Astrocyte of the cerebellum (primary cell): ENCODE measurements at places on chromosomes 2 and 18.

GRCh38 chr18:29496152-29496680 is 1319.3 kb upstream of the CDH2 start:
- DNase-seq, result no peak

DNA sequence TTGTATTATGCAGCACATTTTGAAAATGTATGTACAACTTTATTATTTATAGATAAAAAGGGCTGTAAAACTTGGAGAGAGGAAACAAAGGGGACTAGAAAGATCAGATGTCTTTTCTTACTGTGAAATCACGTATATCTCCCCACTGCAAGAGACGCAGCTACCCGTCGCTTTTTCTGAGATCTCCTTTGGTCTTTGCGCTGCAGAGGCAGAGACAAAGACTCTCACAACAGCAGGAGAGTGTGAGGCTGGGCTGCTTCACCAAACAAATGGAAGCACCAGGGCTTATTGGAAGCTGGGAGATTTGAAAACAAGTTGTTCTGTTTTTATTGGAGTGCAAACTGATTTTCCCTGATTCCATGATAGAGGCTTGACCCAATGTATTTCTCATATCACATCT is 129.0 kb upstream of the PARD3B start:
- DNase-seq, result no peak

- no peak for DNase-seq
Observed at GRCh38 chr2:82501217-82501616, 1957.9 kb downstream of the SUCLG1 start.

DNA sequence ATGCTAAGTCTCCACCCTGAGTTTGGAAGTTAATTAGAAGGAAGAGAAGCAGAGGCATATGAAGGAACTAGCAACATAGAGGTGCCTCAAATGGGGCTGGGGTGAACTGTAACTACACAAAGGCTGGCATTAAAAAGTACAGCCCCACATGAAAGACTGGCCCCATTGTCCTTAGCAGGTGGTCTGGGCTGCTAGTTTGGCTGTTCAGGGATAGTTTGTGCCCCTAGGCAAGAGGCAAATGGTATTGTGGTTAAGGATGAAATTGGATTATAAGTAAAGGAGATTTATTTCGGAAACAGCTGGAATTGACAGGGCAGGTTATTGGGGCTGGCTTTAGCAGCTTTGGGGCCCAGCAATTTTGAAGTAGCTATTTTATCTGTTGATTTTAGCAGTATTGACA is 365.7 kb upstream of the TNP1 start:
- no peak for DNase-seq

DNA sequence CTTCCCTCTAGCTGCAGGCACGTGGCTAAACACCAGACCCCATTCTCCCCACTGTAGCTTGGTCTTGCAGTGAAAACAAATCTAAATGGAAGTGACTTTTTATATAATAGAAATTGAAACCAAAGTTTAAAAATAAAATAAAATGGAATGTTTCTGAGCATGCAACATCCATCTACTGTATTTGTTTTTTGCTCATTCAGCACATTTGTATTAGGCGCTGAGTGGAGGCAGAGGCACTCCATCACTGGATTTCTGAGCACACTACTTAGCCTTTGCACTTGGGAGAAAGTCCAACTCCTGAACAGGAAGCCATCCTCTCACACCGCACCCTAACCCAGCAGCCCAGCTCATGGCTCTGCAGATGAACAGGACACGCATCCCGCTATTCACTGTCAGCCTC is 37.8 kb upstream of the POU3F3 start:
- no peak for DNase-seq

- DNase-seq, result peak; percentile 58
Observed at GRCh38 chr2:68256093-68256450, 3.7 kb upstream of the PPP3R1 start.

DNA sequence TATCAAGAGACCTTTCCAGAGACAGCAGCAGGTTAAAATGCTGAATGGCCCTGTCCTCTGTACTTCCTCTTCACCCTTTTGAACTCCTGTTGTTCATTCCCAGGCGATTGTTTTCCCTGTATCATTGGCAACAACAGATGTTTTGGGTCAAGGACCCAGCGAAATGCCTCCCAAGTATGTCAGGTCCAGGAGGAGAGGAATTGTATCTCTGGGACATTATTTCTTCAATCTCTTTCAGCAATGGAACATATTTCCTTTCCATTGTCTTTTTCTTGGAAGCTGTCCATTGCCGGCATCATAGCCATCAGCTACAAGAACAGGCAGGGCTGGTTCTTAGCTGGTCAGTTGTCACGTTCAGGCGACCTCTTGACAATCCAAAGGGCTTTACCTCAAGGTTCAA is 76.2 kb downstream of the NRP2 start:
- DNase-seq, result no peak

DNA sequence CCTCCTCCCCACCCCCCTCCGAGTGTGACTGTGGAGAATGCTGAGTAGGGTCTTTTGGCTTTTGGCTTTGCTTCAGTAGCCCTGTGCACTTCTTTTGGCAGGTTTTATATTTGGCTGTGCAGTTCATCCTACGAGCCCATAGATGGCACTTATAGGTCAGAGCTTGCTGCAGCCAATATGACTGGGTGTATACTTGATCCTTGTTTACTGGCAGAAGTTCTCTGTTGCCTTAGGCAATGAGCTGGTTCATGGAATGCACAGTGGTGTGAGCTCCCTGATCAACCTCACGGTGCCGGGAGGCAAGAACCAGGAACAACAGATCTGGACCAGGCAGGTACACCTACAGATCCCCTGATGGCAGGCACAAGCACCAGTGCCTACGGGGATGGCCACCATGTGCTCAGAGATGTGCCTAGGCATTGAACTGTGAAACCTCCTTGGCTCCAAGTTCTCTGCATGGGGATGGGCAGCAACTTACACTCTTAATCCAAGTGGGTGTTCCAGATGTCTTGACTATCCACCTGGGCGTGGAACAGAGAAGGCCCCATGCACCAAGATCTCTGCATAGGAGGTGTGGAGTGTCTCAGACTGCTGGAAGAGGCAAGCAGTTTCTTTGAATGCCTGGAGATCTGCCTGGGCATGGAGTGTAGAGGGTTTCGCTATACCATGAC is 190.4 kb downstream of the KIAA1328 start:
- DNase-seq, result peak; percentile 6

DNA sequence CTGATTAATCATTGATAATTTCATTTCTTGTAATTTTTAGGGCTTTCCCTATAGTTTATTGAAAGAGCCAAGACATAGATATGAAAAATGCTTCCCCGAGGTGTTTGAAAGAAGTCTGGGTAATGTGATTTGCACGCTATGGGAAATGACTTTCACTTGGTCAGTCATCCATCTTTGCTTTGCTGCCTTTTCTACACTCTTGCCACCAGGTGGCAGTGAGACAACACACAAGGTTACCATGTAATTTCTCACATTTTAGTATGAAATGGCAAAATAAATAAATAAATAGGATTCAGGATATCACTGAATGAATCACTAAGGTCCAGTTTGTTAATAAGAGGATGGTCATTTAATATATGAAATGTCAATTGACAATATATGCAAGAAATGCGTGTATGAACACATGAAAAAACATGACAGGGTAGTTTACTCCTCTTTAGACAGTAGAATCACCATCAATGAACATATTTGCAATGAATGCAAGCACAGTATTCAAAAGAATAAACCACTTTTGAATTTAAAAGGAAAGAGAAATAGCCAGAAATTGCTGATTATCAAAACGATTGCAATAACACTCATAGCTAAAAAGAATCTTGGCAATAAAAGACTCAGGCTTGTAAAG is 52.2 kb upstream of the KCNH7 start:
- peak; percentile 64 for DNase-seq

DNA sequence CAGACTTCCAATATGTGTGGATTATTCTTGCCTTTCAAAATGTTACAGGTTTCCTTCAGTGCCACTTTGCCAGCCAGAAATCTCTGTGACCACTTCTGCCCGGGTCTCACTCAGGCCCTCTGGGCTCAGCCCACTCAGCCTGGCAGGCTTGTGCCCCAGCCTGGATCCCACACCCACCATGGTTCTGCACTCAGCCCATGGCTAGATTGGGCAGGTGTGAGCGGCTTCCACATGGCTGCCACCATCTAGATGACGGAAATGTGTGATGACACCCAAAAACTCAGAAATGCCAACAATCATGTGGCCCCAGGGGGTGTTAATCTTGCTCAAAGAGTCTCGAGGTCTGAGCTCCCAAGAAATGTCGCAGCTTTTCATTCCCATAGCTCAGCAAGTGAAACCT is 1097.5 kb upstream of the SLC39A10 start:
- DNase-seq, result no peak

- DNase-seq, result peak; percentile 35
Observed at GRCh38 chr2:199739413-199740110, 111.4 kb downstream of the FTCDNL1 start.

- DNase-seq, result no peak
Observed at GRCh38 chr18:47120428-47120827, 29.9 kb downstream of the HDHD2 start.

DNA sequence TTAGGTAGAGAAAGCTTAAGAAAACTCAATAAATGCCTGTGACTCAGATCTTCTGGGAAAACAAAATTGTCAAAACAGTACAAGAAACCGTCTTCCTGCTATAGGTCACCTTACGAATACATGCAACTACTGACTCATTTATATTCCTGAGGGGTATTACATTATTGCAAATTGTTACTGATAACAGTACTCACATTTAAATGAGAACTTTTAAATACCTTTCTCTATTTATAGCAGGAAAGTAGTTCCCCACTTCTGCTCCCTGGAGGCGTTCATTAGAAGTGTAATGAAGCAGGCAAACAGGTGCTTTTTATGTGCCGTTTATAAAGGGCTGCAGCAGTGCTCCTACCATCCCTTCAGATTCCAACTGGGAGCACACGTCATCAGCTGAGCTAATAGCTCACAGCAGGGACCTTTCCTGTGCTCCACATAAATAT is 65.1 kb upstream of the RPRM start:
- DNase-seq, result no peak

DNA sequence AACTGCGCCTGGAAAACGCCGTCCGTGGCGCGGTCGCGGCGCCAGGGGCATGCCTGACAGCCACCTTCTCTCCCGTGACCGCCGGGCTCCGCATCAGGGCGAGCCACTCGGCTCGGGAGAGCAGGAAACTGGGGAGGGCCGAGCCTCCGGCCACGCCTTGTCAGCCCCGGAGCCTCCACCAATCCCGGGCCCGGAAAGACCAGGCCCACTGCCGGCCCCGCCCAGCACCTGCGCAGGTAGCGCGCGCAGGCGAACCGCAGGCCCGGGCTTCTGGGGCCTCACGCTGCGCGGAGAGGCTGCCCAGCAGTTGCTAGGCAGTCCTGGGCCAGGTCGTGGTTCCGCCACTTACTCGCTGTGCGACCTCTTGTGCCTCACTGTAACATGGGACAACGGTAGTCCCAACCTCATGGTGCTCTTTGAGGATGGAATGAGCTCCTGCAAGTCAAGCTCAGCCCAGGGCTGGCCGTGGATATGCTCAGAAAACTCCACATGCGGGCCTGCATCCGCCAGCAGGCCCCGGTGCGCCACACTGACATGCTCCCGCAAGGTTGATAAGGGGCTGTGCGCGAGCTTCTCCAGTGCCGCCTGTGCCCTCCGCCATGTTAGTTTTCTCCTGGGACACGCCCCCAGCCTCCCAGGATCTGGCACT is 97.1 kb downstream of the INHBB start:
- DNase-seq, result no peak

- no peak for DNase-seq
Observed at GRCh38 chr2:216850665-216851322, 9.1 kb downstream of the TNP1 start.

DNA sequence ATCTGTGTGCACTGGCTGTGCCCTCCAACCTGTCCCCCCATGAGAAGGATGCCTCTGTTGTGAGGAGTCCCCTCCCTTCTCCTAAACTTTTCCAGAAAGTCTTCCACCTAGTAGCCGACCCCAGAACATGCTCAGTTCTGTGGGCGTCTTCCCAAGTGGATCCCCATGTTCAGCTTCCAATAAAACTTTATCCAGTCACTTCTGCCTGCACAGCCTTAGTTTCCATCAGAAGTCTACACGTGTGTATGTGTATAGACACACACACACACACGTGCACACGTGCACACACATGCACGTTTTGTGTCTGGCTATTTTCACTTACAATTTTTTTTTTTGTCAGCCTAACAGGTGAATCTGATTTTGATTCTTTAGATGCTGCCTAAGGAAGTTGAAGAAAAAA is 115.1 kb downstream of the RTP5 start:
- no peak for DNase-seq

DNA sequence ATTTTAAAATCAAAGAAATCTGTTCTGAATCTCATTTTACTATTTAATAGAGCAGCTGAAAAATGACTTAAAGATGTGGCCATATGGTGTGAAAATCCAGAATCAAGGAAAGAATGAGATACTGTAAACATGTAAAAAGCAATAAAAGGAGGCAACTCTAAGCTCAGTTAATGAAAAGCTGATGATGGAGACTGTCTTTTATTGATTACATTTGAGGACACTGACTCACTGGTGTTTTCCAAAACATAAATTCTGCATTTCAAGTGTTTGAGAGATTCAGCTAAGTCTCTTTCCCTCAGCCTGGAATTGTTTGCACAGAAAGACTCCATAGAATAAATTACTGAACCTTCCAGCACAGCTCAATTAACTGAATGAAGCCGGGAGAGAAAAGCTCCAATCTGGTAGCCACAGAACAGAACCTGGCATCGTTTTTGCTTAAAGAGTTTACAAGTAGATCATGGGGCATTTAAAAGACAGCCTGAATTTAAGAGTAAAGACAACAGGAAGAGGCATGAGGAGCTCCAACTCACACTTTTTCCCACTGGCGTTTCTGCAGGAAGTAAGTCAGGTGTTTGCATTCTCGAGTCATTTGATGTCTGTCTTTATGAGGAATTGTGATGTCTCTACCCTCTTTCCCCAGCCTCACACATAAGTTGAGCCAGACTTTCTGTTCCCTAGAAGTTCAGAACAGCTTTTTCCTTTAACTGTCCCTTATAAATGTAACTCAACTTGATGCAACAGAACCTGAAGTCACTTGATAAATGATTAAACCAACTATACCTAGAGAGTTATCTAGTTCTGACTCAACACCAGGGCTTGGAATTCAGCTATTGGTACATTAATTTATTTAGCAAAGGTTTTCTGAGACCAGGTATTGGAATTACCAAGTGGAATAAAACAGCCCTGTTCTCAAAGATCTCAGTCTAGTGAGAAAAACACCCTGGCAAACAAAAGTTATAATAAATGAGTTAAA is 53.3 kb downstream of the FTCDNL1 start:
- no peak for DNase-seq

GRCh38 chr18:50161597-50162205 is 33.2 kb downstream of the MYO5B start:
- DNase-seq, result no peak

DNA sequence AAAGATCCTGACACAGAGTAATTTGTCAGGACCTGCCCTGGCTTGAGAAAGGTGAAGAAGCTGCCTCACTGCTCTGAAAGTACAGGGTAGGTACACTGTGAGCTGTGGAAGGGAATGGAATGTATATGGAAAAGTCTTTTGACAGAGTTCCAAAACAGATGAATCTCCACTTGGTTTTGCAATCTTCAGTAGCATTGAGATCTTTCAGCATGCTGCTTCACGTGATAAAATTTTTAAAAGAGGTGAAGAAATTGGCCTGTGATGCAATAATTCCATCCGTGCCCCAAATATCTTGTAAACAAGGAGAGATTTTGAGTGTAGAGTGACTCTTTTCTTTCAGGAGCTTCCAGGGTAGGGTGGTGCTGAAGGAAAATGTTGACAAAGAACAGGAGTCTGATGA is 123.1 kb downstream of the OSR1 start:
- no peak for DNase-seq
